Activated T-cell treated with anti-CD3 and anti-CD28 coated beads, Interleukin-2, amount 50 U/mL, for 72 hours (primary cell): ENCODE measurements at places on chromosomes 4 and X.
A peak's percentile ranks its signal among the peaks of the same experiment; 100 is the strongest.

- DNase-seq: no peak
These were observed 96.9 kb upstream of the PSAPL1 start for GRCh38 chr4:7531640-7531994.

DNA sequence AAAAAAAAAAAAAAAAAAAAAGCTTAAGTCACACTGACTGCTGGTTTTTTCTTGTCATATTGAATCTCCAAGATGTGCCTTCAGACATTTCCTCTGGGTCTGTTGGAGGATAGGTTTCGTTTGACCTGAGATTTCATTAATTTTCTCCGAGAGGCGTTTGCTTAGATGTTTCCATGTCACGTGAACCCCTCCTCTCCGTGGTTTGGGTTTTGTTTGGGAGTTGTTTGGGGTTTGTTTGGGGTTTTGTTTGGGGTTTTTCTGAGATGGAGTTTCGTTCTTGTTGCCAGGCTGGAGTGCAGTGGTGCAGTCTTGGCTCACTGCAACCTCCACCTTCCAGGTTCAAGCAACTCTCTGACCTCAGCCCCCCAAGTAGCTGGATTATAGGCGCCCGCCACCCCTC is 40.8 kb upstream of the DHRSX start:
- no peak for DNase-seq

- no peak for DNase-seq
These were observed 117.0 kb upstream of the TEX13C start for GRCh38 chrX:125202591-125203248.

GRCh38 chr4:25892796-25893195 is 21.2 kb upstream of the SMIM20 start:
- no peak for DNase-seq

DNA sequence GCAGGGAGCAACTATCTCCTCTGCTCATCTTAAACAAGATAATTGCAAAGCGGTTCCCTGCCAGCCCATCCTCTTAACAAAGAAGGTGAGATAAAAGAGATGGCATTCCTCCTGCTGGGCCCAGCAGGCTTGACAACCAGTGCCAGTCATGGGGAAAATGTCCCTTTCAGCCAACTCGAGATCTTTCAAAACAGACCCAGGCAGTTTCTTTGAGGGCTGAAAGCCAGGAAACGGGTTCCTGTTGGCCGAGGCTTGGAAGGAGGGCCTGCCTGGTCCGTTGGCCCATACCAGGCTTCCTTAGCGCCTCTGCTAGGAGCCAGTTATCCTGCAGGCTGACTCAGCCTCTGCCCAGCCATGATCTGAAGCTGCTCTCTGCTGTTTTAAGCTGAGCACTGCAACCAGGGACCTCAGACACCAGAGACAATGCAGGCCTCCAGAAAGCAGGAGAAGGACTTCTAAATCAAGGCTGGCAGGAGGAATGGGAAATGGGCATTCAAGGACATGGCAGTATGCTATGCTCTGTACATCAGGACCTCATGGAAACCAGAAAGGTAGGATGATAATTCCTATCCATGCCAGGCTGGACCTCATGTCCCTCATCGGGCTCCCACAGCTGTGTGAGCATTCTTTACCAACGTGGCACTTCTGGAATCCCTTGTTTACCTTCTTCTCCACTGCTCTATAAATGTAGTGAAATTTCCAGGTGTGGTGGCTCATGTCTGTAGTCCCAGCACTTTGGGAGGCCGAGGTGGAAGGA is 42.4 kb upstream of the SLC2A9 start:
- DNase-seq: no peak

DNA sequence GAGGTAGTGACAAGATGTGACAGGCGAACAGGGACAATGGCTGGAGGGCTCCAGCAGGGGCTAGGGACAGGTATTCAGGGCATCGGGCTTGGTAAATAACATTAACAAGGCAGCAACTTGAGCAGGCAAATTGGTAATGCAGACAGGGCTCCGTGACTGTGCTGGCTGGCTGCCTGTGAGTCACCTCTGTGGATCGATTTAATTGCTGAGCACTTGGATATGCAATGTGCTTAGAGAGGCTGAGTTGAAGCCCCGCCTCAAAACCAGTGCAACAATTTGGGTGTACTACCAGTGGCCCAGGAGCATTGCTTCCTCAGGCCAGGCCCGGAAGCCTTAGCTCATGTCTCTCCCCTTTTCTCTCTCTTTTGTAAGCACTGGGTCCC is 19.5 kb downstream of the CNGA2 start:
- DNase-seq: no peak

DNA sequence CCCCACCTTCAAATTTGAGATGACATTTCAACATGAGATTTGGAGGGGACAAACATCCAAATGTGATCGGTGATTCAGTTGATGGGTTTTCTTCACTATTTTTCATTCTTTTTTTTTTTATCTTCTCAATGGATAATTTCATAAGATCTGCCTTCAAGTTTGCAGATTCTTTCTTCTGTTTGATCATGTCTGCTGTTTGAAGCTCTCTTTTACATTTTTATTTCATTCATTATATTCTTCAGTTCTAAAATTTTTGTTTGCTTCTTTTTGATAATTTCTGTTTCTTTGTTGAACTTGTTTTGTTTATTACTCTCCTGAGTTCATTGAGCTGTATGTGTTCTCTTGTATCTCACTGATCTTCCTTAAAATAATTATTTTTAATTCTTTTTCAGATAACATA is 14.8 kb downstream of the APOOL start:
- no peak for DNase-seq

GRCh38 chrX:150527108-150527507 is 41.3 kb upstream of the MTM1 start:
- no peak for DNase-seq

DNA sequence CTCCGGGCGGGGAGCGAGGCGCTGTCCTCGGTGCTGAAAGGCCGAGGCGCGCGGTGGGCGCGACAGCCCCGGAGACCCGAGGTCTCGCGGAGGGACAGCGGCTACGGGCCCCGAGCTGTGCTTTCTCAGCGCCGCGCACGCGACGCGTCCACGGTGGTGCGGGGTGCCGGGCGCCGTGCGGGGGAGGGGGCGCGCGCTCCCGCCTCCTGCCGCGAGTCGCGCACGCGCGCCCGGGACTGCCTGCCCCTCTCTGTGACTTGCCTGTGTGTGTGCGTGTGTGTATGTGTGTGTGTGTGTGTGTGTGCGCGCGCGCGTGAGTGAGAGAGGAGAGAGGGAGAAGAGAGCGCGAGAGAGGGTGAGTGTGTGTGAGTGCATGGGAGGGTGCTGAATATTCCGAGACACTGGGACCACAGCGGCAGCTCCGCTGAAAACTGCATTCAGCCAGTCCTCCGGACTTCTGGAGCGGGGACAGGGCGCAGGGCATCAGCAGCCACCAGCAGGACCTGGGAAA is at the start of gene GRIA2:
GRIA2 (plus strand) TSS at position 358 of the 511 bp plus-strand sequence. CDS start 315 bp downstream, outside the sequence.
- DNase-seq: peak; percentile 8

- DNase-seq: no peak
These were observed 60.4 kb upstream of the TMEM33 start for GRCh38 chr4:41874873-41875272.

- DNase-seq: no peak
These were observed 206.0 kb downstream of the HHIP start for GRCh38 chr4:144851948-144852347.

DNA sequence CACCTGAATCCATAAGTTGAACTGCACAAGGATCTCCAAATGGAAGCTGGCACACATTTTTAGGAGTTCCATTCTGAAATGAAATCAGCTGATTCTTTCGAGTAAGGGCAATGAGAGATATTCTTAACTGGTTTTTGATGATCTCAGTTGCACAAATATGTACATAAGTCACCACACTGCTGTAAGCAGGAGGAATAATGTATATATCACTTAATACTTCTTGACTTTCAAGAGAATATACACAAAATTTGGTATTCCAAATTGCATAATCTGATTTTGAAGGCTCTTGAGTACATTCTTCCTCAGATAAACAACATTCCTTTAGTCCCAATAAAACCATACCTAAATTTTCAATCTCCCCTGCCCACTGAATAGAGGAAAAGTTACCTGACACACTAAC is 8.2 kb downstream of the FANCB start:
- DNase-seq: no peak

DNA sequence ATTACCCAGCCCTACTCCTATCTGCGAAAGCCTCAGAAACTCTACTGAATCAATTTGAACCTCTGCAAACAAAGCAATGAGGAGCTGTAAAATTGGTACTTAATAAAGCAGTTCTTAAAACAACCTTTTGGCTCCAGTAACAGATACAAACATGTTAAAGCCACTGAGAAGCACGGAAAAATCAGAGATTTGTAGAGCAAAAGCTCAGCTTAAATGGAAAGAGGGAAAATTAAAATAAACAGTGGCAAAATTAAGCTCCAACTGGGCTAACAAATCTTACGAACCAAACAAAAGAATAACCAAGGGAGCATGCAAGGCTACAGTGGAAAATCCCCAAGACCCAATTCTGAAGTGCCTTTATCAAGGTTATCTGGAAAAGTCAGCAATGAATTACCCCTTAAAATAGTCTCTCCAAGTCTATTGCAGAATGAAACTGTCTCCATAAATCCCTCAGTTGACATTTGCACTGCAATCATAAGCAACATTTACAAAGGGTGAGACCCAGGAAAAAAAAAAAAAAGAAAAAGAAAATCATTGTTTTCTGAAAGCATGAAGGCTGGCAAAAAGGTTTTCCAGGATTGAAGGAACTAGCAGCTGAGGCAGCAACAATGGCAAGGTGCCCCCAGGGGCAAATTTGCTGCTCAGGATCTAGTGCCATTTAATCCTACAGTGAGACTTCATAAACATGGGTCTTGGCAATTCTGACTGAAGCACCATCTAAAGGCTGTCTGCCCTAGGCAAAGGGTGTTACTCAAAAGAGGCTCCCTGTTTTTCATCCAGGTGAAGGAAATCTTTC is 40.1 kb downstream of the USP46 start:
- no peak for DNase-seq

DNA sequence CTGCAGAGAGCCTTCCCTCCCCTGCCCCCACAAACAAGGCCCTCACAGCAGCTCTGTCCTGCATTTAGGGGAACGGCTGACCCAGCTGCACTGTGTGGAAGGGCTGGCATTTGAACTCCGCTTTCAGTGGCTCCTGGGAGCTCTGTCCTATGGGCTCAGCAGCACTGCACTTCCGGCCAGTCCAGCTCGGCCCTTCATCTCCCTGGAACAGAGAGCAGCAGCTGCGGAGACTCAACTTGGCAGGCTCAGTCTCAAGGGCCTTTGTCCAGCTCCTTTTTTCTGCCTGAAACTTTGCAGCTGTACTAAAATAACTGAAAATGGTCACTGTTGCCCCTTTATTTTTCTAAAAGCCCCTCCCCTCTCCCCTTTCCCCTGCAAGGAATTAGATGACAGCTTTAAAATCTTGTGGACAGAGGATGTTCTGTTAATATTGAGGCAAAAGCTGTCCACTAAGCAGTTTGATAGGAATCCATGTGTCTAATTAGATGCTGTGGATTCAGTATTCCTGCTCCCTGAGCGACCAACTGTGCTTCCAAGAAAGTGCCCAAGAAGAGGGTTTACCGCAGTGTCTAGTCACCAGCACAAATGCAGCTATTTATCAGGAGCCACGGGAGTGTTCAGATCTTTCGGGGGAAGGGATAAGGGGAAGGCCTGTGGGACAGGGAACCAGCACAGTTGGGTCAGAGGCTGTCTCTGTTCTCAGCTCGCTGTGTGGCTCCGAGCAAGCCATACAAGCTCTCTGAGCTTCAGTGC is 133.1 kb downstream of the AFAP1 start:
- no peak for DNase-seq

DNA sequence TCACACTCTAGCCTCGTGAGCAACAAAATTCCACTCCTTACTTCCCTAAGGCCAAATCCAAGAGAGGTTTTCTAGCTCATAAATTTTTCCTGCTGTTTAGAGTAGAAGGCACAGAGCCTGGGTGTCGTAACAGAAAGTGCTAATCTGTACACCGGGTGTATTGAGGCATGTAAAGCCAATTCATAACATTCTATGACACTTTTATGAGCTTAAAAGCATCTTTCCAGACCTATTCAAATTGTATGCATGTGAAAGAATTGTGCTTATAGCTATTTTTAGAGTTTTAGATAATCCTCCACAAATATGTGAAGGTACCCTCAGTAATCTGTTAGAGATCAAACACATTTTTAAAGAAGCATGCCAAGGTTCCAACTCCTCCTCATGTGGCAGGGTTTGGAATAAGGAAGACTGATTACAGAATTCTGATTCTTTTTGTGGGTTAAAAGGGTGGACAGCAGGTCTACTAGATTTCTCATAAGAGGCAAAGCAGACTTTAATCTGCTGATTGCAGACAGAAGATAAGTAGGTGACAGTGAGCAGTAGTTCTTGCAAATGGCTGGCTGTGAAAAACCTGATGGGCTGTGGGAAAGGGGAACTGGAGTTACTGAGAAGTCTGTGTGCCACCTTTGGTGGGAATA is 25.5 kb upstream of the LRCH2 start:
- DNase-seq: no peak
